ENCODE measurements at places on chromosomes 12 and 14.

GRCh38 chr14:104137297-104138097, 890 bp upstream of the KIF26A start:
- DNase-seq = no peak

- DNase-seq = peak; percentile 41
Measured at GRCh38 chr12:104578453-104578852, 121.7 kb downstream of the CHST11 start.

- DNase-seq = no peak
Measured at GRCh38 chr14:98926146-98926545, 345.9 kb downstream of the BCL11B start.

- no peak for DNase-seq
Measured at GRCh38 chr12:13179211-13180074, 17.1 kb upstream of the EMP1 start.

GRCh38 chr12:92566448-92567019, 136.3 kb upstream of the PLEKHG7 start:
- no peak for DNase-seq

GRCh38 chr14:44529026-44529425, 21.9 kb upstream of the FSCB start:
- DNase-seq = no peak

DNA sequence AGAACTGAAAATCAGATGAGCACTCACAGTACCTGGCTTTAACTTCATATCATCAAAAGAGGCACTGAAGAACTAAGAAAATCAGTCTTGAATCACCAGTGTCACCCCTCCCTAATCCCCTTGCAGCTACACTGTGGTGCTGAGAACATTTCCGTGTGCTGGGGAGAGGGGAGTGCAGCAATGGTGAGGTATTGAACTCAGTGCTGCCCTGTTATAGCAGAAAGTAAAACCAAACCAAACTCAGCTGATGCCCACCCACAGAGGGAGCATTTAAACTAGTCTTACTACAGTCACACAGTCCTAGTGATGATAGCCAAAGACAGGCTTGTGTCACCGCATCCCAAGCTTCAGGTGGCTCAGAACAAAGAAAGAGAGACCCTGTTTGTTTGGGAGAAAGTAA, 122.1 kb downstream of the CPNE8 start:
- no peak for DNase-seq

All from astrocyte of the cerebellum (primary cell).